ENCODE measurements at places on chromosomes 2 and 18. TPM values are rescaled to one million over a fixed set of nuclear protein-coding genes. Genes with fewer than 3 reads are reported as not detected.

DNA sequence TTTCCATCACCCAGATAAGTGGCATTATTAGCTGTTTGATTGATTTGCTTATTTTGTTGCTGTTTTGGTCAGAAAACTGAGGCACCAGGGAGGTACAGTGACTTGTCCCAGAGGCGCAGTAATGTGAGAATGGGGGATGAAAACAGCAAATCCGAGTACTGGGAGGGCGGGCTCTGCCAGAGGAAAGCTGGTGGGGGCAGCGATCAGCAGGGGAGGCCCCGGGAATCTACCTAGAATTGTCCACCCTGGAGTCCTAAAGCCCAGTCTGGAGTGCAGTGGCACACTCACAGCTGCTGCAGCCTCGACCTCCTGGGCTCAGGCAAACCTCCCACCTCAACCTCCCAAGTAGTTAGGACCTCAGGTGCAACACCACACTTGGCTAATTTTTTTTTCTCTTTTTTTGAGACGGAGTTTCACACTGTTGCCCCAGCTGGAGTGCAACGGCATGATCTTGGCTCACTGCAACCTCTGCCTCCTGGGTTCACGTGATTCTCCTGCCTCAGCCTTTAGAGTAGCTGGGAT, 17.0 kb upstream of the PTMA start:
- DNase-seq: no peak

DNA sequence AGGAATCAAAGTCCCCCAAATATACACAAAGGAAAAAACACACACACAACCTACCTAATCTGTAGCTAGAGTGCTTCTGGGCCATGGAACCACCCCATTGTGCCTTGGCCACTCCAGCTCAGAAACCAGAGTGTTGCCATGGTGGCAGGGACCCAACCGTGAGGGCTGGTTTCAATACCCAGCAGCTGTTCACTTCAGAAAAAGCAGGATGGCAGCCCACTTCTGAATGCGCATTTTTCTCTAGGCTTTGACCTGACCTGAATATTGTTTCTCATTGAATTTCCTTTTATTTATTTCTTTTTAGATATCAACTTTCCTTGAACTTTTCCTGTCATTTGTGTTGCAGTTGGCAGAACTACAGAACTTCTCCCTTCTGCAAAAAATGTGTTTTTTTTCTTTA, 43.0 kb upstream of the EHBP1 start:
- DNase-seq: no peak

DNA sequence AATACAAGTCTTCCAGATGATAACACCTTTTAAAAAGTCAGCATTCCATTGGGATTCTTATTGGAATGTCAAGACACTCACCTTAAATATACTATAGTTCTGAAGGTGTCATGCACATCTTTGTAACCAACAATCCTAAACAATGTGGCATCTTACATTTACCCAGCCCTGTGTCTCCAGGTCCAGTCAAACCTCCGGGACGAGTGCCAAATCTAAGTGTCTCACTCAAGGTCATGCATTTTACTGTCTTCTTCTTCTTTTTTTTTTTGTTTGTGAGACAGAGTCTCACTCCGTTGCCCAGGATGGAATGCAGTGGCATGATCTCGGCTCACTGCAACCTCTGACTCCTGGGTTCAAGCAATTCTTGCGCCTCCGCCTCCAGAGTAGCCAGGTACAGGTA, 206.9 kb upstream of the FAM98A start:
- DNase-seq: no peak

DNA sequence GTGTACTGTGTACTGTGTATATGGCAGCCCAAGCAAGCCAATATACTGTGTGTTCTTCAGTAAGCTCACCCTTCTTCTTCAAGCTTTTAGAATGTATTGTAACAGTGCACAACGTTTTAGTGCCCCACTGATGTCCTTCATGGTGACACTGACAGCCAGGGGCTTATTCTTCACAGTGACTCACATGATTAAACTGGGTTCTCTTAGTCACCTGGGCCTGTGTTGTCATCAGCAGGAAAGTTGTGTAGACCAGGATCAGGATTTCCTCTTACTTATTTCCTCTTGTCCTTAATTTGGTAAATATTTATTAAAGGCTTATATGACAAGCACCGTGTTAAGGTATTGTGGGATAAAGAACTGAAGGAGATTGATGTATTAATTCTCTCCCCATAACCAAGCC, 67.9 kb upstream of the THOC1 start:
- DNase-seq: no peak

GRCh38 chr2:146850746-146851145, 994.1 kb upstream of the ACVR2A start:
- DNase-seq: no peak

DNA sequence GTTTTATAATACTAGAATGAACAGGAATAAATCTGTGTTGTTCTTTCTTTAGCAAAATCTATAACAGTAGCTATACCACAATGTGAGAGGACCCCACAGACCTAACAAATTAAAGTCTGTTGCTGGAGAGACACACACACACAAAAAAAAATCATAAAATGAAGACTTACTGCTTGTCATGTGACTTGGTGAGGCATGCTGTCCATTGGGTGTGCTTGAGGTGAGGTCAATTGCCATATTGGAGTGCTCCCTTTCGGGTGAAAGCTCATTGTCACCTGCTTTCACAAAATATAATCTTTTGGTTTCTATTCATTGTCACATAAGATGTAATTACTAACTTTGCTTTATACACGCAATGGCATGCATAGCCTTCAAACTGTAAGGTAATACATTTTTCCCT, 3.9 kb downstream of the IKZF2 start:
- no peak for DNase-seq

DNA sequence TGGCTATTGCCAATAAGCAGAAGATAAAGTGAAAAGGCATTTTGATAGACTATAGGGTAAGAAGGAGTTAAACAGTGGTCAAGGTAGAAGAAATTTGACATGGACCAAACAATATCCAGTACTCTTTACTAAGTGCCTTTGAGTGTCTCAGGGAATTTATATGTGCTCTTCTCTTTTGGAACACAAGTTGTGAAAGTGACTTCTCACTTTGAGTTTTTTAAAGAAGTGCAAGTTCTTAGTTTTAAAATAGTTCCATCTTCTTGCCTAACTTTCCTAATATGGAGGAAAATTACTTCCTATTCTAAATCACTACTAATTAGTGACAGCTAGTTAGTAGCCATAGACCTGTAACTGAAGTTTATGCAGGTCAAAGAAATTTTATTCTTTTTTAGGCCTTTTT, 63.4 kb downstream of the AFTPH start:
- no peak for DNase-seq

The NEU4 gene
- total RNA-seq: 71.0 TPM

Measured in mucosa of descending colon (tissue), 3 donors.